ENCODE measurements at places on chromosomes 16 and 17.

DNA sequence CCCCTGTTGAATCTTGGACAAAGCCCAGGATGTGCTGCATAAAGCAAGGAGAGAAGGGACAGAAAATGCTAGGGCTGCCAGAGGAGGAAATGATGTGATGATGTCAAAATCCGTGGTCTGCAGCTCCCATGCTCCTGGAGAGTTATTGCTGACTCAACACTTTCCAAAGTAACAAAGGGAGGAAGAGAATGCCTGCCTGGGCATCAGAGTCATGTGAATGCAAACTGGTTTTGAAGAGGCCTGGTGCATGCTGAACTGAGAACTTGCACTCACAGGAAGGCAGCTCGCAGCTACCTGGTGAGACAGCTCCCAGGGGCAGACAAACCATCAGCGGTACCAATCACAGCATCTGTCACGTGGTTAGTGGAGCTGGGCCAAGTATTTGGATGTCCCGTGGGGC is 2.8 kb downstream of the MARVELD3 start:
- no peak for DNase-seq

DNA sequence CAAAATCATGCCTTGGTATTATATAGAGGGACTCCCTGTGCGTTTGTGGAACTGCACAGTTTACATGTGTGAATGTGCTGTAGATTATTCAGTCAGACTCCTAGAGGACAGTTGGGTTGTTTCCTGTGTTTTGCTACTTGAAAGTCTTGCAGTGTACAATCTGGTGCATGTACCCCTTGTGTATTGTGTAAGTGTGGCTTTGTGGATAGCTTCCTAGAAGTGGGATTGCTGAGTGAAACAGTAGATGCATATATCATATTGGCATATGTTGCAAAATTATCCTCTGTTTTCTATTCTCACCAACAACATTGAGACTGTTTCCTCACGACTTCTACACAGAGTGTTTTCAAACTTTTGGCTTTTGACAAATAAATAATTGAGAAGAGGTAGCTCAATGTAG is 263.7 kb downstream of the MAP2K6 start:
- DNase-seq, result no peak

DNA sequence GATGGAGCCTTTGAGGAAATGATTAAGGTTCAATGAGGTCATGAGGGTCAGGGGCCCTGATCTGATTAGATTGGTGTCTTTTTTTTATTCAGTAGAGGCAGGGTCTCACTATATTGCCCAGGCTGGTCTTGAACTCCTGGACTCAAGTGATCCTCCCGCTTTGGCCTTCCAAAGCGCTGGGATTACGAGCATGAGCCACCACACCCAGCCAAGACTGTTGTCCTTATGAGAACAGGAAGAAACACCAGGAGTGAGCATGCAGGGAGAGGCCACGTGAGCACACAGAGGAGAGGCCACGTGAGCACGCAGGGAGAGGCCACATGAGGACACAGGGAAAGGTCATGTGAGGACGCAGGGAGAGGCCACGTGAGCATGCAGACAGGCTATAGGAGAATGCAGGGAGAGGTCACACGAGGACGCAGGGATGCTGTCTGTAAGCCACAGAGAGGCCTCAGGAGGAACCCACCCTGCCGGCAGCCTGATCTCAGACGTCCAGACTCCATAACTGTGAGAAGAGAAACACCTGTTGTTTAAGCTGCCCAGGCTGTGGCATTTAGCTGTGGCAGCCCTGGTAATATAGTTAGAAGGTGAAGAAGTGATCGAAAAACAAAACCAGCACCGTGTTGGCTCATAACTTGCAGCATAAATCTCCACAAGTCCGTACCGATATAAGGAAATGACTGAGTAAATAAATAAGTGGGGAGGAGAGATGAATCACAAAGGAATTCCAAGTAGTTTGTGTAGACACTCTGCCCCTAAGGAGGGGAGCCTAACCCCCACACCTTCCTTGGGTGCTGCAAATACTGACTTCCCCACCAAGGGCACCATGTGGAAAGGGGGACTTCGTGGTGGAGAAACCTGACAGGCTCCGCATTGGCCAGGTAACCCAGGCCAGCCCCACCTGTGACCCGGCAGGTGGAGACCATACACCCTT is 14.6 kb upstream of the CSNK1D start:
- DNase-seq, result no peak

DNA sequence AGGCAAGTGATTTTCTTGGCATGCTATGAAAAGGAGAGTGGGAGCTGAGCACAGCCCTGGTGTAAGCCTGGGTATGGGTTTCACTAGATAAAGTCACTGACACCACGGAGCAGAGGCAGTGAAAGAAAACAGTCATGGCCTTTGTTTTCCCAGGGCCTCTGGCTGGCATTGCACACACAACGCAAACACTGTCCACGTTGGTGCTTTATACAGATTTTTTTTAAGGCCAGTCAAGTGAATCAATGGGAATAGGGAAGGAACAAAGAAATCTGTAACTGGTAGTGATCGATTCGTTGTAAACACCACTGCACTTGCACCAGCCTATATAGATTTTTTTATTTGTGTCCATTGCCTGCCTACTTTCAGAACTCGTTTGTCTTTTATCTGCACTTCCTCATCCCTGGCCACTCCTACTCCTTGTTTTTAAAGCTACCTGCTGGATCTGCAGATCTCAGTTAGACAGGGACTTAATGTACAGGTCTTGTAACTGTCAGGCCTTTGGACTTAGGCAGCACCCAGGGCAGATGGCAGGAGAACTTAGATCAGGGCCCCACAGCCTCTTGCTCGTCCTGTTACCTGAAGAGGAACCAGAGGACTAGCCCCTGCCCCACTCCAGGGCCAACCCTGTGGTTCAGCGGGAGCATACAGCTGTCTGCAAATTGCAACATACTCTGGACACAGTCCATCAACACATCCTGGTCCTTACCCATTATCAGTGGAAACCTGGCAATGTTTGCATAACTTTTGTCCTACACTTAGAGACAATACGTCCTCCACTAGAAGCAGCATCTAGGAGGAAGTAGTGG is 10.6 kb upstream of the TMIGD1 start:
- DNase-seq, result no peak

DNA sequence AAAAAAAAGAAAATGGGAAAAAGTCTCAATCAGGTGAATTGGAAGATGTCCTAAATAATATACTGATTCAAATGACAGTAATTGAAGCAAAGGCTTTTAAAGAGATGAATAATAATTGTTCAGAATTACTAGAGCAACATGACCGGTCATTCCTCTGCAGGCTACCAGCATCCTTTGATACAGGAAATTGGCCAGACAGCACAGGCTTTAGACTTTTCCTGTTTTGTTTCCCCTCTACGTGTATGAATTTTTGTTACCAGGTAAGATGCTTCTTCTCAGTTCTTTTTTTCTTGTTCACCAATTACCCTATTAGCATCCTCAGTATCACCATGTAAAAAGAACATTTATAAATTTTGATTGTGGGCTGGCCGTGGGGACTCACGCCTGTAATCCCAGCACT is 77.5 kb downstream of the RPGRIP1L start:
- DNase-seq, result no peak

GRCh38 chr17:63478814-63479494 is 2.1 kb downstream of the ACE start:
- peak; percentile 60 for DNase-seq

GRCh38 chr17:73058022-73058421 is 34.5 kb downstream of the SLC39A11 start:
- no peak for DNase-seq

- no peak for DNase-seq
Observed at GRCh38 chr16:53183442-53183841, 128.7 kb downstream of the CHD9 start.

DNA sequence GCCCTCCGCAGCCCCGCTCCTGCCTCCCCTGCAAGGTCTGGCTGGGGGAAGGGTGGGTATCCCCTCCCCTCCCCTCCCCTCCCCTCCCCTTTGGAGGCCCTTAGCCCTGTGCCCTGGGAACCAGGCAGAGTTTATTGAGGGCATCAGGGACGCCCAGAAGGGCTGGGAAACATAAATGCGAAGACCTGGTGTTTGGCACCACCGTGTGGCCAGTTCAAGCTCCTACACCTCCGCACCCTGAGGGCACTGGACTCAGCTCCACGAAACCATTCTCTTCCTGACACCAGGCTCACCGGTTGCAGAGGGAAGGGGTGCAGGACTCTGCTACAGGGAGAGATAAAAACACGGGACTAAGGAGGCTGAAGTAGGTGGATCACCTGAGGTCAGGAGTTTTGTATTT is 1.0 kb upstream of the AIPL1 start:
- peak; percentile 11 for DNase-seq
